Stimulated activated CD4-positive, alpha-beta T cell treated with anti-CD3 and anti-CD28 coated beads, Interleukin-1b, Interleukin-23, amount 100 ng/mL, for 1 hour (primary cell): ENCODE measurements at places on chromosomes 7 and 10.

GRCh38 chr10:34813626-34814222 lies 1.4 kb downstream of the PARD3 start:
- DNase-seq = no peak

- no peak for DNase-seq
Measured at GRCh38 chr7:13742811-13743210, 246.7 kb downstream of the ETV1 start.

DNA sequence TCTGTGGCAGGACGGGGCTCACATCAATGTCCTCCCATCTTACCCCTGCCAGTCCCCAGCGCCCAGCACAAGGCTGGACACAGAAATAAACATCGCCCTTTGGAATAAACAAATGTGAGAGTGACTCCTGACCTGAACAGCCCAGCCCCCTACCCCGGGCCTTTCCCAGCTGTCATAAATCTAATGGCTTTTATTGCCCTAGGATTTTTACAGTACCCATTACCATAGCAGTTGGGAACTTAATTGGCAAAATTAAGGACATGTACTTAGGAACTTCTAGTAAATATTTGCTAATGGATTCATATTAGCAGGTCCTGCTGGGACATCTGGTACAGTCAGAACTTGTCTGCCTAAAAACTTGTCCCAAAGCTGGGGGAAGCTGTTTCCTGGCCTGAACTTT lies 76.6 kb downstream of the GLRX3 start:
- no peak for DNase-seq

DNA sequence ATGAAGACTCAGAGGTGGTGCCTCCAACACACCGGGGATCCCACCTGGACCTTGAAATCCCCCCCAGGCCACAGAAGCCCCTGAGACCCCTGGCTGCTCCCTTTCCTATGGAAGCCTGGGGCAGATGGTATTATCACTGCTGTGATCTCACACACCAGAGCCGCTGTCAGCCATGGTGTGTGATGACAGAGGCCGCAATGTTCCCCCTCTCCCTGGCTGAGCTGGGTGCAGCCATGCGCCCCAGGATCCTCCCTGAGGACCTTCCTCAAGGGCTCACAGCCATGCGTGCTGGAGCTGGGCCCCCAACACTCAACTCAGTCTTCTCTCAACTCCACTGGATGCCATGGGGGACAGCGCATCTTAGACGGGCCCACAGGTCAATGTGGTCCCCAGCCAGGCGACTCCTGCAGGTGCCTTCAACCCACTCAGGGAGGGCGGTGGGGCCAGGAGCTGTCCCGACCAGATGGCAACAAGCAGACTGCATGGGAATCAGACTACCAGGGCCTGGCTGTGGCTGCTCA lies 44.9 kb downstream of the VIPR2 start:
- DNase-seq = no peak

GRCh38 chr7:23287612-23288011 lies 11.5 kb upstream of the MALSU1 start:
- DNase-seq = no peak

- DNase-seq = no peak
Measured at GRCh38 chr7:131040467-131040932, 287.2 kb upstream of the MKLN1 start.

DNA sequence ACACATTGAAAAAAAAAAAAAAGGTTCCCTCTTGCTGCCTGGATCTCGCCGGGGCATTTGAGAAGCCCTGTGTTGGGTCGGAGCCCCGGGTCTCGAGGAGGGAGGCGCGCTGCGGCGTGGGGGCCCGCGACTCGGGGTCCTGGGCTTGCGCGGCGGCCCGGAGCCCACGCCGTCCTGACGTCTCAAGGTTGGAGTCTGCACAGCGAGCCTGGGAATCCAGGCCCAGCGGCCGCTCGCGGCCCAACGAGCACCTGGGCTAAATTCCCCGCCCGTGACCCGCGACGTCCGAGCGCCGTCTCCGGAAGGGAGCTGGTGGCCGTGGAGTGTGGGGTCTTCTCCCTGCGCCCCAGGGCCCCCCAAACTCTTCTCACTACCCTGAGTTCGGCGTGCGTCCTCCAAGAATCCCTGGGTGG lies 1.4 kb upstream of the CTBP2 start:
- DNase-seq = no peak
